NCI-H345 (cell line): ENCODE measurements at places on chromosomes 4 and X.

GRCh38 chrX:153353416-153353815 is 19.5 kb downstream of the ZNF275 start:
- peak; percentile 27 for DNase-seq

- no peak for DNase-seq
Measured at GRCh38 chr4:102625232-102625930, 124.2 kb downstream of the NFKB1 start.

DNA sequence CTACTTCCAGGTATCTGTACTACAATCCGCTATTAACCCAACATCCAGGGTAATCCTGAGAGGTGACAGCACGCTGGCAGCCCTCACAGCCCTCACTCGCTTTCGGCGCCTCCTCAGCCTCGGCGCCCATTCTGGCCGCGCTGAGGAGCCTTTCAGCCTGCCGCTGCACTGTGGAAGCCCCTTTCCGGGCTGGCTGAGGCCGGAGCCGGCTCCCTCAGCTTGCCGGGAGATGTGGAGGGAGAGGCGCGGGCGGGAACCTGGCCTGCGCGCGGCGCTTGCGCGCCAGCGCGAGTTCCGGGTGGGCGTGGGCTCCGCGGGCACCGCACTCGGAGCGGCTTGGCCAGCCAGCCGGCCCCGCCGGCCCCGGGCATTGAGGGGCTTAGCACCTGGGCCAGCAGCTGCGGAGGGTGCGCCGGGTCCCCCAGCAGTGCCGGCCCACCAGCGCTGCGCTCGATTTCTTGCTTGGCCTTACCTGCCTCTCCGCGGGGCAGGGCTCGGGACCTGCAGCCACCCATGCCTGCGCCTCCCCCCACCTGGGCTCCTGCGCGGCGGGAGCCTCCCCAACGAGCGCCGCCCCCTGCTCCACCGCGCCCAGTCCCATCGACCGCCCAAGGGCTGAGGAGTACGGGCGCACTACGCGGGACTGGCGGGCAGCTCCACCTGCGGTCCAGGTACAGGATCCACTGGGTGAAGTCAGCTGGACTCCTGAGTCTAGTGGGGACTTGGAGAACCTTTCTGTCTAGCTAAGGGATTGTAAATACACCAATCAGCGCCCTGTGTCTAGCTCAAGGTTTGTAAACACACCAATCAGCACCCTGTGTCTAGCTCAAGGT is 87.3 kb downstream of the PRSS12 start:
- peak; percentile 29 for DNase-seq

- no peak for DNase-seq
Measured at GRCh38 chr4:55127521-55127920, 2.1 kb upstream of the KDR start.

GRCh38 chr4:168857546-168858314 is 152.3 kb downstream of the CBR4 start:
- DNase-seq, result no peak

- no peak for DNase-seq
Measured at GRCh38 chr4:84110040-84110439, 389.1 kb downstream of the NKX6-1 start.

DNA sequence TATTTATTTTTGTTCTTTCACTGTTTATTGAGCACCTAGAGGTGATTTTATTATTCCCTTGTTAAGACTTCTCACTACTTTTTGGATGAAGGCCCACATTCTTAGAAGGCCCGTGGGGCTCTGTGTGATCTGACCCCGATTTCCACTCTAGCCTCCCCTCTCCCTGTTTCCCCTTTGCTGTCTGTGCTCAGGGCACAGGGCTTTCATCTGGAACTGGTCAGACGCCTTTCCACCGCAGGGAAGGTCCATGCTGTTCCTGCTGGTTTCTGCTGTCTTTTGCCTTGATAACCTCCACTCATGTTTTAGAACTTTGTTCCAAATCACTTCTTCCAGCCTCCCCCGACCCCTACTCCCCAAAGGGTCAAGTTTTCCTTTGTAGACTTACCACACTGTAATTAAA is 31.3 kb upstream of the ANAPC4 start:
- no peak for DNase-seq

GRCh38 chr4:143667461-143667860 is 33.0 kb downstream of the FREM3 start:
- no peak for DNase-seq

DNA sequence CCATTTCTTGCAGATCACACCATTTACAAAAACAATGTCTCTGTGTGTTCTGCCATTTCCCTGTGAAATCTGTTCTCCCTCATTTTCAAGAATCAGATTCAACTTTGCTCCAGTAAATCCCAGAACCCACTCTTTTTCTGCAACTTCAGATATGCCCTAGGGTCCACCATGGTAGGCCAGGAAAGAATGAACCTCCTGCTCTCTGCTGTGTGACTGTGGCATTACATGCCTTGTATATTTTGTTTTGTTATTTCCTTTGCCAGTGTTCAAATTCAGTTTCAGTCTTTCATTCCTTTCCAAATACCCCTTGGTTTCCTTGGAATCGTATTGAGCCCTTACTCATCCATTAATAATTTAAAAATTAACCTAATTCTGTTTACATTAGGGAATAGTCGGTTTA is 290.2 kb upstream of the VCX start:
- no peak for DNase-seq

DNA sequence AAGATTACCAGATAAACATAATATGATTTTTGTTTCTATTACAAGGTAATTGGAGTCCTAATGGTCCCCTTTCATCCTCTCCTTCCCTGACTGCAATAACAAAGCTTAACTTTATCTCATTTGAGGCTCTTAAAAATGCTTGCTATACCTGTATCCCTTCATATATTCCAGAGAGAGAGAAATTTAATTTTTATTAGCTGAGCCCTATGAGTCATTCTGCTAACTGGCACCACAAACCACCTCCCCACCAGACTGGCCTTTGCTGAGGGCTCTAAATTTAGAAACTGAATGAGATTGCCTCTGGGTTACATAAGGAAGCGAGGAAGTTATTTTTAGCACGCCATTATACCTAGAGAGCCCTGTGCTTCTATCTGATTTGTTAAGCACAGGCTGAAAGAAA is 27.4 kb downstream of the CBLL2 start:
- peak; percentile 88 for DNase-seq

GRCh38 chrX:12790885-12791256 is 341 bp upstream of the PRPS2 start:
- DNase-seq, result no peak

- no peak for DNase-seq
Measured at GRCh38 chr4:165756836-165757235, 116.2 kb upstream of the TLL1 start.

DNA sequence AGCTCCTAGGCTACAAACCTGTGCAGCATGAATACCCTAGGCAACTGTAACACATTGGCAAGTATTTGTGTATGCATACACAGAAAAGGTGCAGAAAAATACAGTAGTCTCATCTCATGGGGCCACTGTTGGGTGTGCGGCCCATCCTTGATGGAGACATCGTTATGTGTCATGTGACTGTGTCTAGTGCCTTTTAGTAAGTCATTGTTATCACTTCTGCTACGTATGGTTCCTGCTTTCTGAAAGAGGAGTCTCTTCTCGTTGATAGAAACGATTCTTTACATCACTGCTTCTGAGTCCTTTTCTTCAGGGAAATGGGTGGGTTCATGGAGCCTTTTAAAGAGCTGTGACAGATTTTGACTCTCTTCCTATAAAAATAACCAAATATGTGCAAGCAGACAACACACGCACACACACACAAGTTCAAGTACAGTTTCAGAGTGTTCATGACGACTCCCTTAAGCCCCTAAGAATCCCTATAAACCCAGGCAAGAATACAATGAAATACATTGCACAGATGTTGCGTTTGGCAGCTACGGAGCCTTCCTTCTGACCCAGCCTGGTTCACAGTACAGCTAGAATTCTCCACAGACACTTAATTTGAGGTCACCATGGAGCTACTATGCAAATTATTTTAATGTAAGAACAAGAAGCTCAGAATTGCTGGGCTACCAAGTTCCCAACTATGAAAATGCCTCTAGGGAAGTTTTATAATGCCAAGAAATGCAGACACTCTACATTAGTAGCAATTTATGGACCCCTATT is 10.2 kb upstream of the STK32B start:
- DNase-seq, result no peak

DNA sequence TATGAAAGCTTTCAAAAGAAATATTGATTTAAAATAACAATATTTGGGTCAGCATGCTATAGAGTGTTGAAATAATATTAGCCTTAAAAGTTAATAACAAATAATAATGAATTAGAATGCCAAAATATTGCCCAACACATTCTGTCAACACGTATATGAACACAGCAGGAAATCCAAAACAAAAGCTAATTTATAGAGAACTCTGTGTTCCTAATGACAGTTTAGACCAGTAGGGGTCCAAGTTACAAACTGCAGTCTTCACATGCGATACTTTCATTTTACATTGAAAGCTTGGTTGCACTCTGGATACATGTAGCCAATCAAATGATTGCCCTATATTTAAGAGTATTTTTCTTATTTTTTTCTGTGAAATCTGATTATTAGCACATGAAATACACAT is 274.4 kb downstream of the DCTD start:
- DNase-seq, result peak; percentile 40

- DNase-seq, result no peak
Measured at GRCh38 chr4:81343046-81343445, 128.0 kb upstream of the PRKG2 start.

DNA sequence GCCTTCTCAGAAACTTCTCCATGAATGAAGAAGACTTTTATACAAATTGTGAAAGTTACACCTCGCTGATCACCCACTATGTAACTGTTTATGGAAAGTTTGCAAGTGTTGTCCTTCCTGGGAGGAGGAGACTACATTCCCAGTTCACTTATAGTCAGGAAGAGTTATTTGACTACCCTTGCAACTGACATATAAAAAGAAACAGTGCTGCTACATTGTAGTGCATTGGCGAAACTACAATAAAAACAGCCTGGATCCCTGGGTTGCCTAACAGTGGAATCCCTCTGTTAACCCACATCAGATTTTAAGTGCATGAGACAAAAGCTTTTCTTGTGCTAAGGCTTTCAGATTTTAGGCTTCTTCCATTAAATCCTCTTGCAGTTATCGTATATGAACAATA is 30.4 kb downstream of the MAGEB10 start:
- no peak for DNase-seq

DNA sequence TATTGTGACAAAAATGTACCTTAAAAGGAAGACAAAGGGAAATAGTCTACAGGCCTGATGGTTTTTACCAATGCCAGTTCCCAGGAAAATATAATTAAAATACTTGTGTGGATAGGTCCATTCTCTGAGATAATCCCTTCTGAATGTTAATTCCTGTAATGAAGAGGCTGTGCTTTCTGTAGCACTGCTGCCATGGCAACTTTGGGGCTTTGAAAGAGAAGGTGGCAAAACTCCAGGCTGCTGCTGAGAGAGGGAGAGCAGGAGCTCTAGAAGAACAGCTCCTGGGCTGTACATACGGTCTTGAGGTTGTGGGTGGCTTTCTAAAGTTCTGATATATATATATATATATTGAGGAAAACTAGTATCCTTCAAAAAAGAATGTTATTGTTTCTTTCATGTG is 125.4 kb downstream of the PDLIM5 start:
- peak; percentile 38 for DNase-seq

GRCh38 chr4:25144870-25145481 is 15.3 kb downstream of the SEPSECS start:
- peak; percentile 16 for DNase-seq

DNA sequence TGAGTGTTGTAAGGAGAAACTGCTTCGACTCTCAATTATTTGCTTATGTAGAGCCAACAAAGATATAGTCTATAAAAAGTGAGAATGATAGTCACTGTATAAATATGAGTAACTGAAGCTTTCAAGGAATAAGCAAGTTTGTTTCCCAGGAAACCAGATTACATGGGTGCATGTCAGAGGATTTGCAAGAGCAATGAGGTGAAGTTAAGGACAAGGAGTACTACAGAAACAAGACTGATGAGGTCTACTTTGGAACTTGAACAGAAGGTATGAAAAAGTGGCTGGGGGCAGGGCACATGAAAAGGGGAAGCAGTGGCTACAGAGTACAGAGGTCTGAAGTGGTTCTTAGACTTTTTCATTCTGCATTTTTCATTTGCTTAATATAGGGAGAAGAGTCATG is 321.0 kb upstream of the CXXC4 start:
- no peak for DNase-seq

- DNase-seq, result no peak
Measured at GRCh38 chr4:76457885-76458284, 22.9 kb downstream of the SHROOM3 start.

DNA sequence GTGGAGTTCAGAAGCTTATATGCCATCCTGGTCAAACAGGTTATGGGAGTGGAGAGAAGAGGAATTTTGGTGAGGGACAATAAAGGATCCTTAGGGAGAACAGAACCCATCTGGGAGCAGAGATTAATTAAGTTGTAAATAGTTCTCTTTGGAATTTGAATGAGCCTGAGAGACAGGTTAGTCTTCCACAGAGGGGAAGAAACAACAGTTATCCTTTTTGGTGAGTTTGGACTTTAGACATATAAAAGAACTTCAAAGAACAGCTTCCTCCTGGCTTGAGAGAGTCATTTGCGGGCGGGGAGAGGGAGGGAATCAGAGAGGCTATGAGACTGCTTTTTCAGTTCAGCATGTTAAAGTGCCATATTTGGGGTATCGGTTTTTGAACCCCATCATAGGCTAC is 793.3 kb upstream of the MAGEB2 start:
- no peak for DNase-seq

- no peak for DNase-seq
Measured at GRCh38 chrX:1506916-1507315, 30.1 kb downstream of the P2RY8 start.

DNA sequence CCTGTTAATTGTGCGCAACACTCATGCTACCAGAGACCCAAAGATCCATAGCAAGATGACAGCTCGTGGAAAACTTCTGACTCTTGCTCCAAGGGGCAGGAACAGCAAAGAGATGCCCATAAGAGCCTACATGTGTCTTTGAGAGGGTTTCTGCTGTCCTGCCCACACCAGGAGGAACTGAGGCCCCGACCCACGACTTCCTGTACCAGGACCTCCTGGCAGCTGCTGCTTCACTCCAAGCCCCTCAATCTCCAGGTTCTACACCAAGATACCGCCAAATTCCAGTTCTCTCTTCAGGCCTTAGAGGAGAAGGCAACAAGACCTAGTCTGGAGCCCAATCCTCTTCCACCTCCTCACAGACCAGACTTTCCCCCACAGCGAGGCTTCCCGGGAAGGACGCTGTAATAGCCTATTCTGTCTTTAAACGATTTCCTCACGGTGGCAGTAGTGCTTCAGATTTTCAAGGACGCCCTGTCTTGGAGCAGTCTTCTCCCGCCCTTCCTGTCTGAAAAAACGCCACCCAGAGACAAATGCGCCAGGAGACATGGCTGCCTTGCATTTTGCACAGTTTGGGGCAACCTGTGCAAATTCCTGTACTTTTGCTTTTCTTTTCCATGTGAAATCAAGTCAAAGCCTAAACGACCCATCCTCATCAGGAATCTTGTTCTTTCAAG is 230.2 kb upstream of the STK26 start:
- peak; percentile 57 for DNase-seq

GRCh38 chr4:40325406-40326019 is 9.6 kb upstream of the CHRNA9 start:
- DNase-seq, result peak; percentile 56

DNA sequence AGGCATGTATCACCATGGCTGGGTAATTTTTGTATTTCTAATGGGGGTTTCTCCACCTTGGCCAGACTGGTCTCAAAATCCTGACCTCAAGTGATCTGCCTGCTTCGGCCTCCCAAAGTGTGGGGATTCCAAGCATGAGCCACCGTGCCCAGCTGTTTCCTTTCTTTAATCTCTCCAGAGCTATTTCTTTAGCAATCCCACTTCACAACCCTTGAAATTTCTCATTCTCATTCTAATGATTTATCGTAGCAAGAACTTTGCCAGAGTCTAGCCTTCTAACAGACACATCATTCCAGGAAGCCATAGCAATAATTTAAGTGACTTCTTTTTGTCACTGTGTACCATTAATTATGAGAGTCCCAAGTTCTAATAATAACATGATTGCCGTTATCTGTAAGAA is 68.6 kb downstream of the RXFP1 start:
- DNase-seq, result no peak
